ENCODE measurements at places on chromosomes 5 and 9.

GRCh38 chr5:132501961-132502931 lies 11.7 kb upstream of the IRF1 start:
- no peak for DNase-seq

GRCh38 chr5:96151891-96152290 lies 190.2 kb upstream of the ELL2 start:
- DNase-seq = no peak

DNA sequence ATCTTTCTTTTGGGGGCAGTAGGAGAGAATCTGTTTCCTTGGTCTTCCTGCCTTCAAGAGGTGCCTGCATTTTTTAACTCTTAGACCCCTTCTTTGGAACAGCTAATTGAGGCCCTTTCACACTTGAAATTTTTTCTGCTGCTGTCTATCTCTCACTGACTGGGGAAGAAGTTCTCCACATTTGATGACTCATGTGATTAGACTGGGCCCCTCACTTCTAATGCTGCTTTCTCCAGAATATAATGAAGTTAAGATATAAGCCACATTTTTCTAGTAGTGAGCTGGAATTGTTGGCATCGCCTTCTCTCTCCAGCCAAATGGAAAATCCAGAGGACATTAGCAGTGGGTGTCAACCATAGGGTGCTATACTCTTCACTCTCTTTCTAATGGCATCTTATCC lies 12.4 kb downstream of the ZNF474 start:
- DNase-seq = no peak

GRCh38 chr9:109256336-109256735 lies 64.5 kb downstream of the EPB41L4B start:
- DNase-seq = no peak

DNA sequence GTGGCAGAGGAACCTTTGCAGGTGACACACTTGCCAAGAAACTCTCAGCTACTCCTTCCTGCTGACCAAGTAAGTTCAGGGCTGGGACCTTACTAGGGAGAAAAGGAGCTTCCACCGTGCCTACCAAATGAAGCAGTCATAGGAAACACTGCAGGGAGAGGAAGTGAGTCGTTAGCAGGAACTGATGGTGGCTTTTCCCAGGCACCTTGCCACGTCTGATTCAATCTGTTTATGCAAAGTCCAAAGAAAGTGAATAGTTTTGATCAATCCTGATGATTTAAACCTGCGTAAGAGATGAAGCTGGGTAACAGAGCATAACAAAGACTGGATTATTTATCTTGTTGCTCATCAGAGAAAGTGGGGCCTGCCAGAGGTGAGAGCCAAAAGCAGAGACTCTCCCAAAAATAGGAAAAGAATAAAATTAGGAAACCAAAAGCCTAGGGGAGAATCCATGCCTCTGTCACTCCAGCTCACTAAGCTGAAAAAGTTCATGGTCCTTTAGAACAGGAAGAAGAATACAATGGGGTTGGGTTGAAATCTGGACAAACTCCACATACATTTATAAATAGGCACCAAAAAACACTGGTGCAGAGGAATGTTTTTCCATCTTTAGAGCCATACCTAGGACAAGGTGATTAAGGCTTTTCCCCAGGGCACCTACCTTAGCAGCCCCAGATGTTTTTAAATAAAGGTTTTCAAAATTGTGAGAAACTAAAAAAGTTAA lies 9.3 kb upstream of the PFDN1 start:
- DNase-seq = peak; percentile 9

DNA sequence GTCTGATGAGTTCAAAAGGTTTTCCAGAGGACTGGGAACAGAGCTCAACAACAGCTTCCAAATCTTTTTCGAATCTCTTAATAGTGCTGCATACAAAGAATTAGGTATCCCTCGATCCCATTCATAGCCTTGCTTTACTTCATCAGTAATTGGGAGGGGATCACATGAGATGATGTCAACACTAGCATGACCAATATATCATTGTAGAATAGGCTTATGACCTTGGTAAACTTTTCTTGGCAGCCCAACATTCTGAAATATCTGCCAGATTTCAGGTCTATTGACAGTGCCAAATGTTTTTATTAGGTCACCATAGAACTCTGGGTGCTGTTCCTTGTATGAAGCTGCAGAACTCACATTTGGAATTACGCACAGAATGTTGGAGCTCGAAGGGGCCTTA lies 228.9 kb downstream of the FGF10 start:
- no peak for DNase-seq

DNA sequence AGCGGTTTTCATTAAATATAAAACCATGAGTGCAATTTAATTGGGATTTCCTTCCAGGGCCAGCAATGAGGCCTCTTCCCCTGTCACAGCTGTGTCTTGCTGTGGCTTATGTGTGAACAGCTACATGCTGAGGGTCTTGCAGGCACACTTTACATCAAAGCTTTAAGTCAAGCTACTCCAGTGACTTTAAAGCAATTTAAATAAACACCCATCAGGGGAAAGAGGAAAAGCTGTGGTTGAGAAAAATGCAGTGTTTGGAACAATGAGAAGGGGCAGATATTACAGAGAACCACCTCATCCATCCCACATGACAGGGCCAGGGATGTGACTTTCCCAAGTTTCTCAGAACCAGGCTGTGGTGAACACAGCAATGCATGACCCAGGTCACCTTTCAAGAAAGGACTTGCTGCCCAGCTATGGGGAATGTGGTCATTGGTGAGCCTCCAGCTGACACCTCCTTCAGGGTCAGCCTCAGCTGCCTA lies 115.9 kb upstream of the LPAR1 start:
- DNase-seq = no peak

DNA sequence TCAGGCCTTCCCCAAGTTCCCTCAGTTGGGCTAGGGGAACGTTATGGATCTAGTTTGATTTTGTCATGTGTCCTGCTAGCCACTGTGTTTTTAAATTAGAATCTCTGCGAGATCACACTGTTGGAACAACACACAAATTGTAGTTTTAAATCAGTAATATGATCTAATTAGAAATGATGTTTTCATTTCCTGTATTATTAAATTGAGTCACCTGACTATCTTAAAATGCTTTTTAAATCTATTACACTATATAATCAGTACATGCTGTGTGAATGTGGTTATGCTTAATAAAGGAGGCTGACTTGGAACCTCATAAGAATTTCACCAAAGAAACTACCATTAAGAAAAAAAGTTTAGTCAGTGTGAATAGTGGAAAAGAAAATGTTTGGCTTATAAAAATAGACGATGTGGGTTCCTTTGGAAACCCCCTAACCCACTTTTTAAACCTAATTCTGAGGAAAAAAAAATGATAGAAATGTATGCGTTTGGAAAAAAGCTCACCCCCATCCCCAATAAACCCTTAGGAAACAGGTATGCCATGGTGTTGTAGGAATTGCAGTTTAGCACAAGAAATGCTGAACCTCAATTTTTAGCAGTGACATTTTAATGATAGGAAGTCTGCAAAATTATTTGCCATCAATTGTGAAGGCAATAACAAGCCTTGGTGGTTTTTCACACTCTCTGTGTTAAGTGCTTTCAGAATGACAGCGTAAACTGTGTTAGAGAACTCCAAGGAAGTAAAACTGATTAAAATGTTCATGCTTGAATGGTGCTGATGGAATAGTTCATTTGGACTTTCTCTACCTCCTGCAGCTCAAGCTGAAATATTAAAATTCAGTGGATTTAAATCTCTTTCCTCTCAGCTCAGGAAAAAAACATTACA lies 59.0 kb downstream of the TLE4 start:
- DNase-seq = no peak

- no peak for DNase-seq
These were observed 667 bp downstream of the FBXO10 start for GRCh38 chr9:37575511-37575914.

DNA sequence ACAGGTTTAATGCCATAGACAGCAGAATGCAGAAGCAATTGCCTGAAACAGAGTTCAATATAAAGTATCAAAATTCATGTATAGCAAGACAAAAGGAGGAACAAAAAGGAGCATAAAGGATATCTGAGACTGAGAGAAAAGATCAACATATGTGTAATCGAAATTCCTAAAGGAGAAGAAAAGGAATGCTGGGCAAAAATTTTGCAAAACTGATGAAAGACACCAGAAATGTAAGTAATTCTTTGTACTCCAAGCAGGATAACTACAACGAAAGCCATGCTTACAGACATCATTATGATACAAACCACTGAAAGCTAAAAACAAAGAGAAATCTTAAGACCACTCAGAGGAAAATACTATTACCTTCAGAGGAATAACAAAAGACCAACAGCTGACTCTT lies 72.8 kb upstream of the MTAP start:
- no peak for DNase-seq

- no peak for DNase-seq
These were observed 13.7 kb downstream of the STK32A start for GRCh38 chr5:147248561-147248960.

DNA sequence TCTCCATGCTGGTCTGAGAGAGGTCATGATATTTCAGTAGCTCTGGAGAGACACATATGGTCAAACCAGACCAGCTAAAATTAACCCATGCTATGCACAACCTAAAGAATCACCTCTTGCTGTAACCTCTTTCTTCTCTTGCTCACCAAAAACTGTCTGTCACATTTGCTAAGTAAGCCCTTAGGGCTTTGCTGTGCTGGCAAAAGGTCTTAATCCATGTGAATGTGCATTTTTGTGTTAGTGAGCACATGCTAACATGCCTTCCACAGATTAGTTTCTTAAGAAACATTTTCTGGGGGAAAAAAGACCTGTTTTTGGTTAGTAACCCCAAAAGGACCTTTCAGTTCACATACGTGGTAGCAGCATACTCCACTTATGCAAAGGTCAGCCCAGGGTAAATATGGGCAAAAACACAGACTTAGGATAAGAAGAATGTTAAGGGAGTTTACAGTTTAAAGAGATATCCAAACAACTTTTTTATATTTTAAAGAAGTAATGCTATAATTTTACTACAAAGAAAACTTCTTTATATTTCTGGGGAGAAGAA lies 124.2 kb upstream of the CCDC152 start:
- DNase-seq = no peak

DNA sequence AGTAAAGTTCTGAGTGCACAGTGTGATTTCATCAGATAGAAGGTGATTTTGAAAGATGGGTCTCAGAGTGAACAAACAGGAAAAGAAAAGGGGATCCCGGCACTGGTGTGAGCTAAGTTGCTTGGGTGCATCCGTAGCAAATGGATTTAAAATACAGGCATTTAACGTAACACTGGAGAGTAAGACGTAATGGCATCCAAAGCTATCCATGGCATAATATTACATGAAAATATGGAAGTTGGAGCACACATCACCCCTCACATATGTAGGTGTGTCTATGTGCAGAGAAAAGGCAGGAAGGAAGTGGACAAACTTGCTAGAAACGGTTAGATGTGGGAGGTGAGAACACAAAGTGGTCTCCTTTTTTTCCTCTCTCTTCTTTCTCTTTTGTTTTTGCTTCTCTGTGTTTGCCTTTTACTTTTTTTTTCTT lies 38.2 kb upstream of the SEMA4D start:
- peak; percentile 81 for DNase-seq

GRCh38 chr5:180787711-180788431 lies 14.7 kb downstream of the MGAT1 start:
- DNase-seq = no peak

- no peak for DNase-seq
These were observed 80.4 kb downstream of the RGS3 start for GRCh38 chr9:113543982-113544303.

- no peak for DNase-seq
These were observed 101.4 kb downstream of the NDFIP1 start for GRCh38 chr5:142210011-142210410.

GRCh38 chr9:88379352-88379751 lies 8.9 kb upstream of the SPIN1 start:
- no peak for DNase-seq

DNA sequence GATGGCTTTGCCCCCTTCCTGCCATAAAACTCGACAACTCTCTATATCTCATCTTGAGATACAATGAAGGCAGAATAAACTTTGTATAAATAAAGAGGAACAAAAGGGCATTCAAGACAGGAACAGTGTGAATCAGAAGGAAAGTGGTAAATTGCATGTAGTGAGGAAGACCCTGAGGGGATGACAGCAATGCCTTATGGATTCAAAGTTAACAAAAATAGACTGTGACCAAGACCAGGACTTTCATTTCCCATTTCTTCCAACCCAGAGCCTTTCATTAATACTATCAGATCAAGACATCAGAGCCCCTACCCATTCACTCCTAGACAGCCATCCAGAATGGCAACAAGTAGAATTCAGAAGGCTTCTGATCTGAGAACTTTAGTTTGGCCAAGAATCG lies 46.4 kb upstream of the ZNF462 start:
- DNase-seq = no peak

DNA sequence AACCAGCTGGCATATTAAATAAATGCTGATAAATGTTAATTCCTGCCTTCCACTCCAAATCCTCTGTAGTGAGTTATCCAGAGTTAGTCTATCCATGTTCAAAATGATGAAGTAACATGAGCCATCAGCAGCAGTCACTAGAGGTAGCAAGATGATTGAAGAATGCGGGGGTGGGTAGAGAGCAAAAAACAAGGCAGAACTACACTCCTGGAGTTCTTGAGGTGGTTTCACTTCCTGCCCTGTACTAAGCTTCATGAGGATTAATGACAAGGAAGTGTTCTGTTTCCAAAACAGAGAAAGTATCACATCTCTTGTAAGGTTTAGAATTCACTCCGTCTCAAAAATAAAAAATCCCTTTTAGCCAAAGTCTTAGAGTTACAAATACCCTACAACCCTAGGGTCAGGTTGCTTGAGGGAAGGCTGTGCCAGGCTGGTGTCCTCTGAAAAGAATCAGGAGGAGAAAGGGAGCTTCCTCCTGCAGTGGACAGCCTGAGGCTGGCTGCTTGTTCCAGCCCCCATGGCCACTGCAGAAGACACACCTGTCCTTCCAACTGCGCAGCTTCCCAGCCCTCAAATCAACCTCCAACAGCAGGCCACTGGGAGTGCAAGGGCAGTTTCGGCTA lies 180.2 kb downstream of the DENND1A start:
- DNase-seq = no peak

DNA sequence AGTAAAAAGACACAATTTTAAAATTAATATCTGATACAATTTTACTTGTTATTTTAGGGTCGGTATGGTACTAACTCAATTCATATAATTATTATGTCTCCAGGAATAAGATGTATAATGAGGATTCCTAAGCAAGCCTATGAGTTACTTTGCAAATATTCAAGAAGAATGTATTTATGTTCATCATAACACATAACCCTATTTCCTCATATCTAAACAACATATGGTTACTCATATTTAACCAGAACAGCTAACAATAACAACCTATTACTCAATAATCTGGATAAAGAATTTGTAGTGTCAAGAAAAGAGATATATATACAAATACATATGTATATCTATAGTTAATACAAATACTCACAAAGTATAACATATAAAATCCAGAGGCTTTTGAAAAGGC lies 285.9 kb downstream of the ARL15 start:
- no peak for DNase-seq

- DNase-seq = no peak
These were observed 262.7 kb downstream of the DEPDC1B start for GRCh38 chr5:60437308-60437707.

GRCh38 chr9:86669422-86669821 lies 277.9 kb downstream of the GAS1 start:
- DNase-seq = no peak

GRCh38 chr5:120466341-120467006 lies 2.4 kb downstream of the PRR16 start:
- no peak for DNase-seq
